ENCODE measurements at places on chromosomes 5 and 9.

GRCh38 chr5:113282472-113282871 lies 152.3 kb downstream of the TSSK1B start:
- no peak for DNase-seq

DNA sequence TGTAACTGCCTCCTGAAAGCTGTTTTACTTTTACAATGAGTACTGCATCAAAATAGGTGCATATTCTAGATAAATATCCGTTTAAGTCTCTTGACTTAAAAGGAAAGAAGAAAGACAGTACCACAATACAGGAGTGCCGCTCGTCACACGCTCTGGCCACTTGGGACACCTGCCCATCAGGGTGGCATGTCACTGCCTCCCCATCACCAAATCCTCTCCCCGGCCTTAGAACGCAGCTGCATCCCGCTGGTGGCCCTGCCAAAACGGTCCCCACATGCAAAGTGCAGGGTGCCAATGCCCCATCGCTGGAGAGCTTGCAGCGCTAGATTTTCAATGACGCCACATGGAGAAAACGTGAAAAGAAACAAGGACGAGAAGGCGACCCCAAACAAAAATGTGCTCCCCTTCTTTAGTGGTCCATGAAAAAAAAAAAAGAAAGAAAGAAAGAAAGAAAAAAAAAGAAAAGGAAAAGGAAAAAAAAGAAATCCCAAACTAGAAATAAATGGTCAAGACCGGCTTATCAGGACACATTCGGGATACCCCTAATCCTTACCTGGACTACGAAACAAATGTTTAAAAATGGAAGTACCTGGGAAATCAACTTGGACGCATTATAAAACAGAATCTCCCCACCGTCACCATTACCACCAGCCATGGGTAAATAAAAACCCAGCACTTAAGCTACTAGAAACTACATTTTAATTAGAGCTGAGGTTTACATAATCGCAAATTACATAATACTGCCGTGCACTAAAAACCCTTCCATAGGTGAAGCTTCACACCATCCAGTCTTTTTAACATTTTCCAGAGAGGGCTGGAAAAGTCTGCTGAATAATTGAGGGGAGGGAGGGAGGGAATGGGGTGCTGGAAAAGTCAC lies 1.0 kb downstream of the ANKH start:
- no peak for DNase-seq

GRCh38 chr9:76877961-76878360 lies 28.0 kb downstream of the PRUNE2 start:
- peak; percentile 39 for DNase-seq

GRCh38 chr5:59956130-59956783 lies 62.7 kb upstream of the PDE4D start:
- DNase-seq, result no peak

GRCh38 chr5:124663101-124663506 lies 83.3 kb downstream of the ZNF608 start:
- DNase-seq, result no peak

- peak; percentile 93 for DNase-seq
Observed at GRCh38 chr5:153463806-153464205, 26.7 kb upstream of the GRIA1 start.

DNA sequence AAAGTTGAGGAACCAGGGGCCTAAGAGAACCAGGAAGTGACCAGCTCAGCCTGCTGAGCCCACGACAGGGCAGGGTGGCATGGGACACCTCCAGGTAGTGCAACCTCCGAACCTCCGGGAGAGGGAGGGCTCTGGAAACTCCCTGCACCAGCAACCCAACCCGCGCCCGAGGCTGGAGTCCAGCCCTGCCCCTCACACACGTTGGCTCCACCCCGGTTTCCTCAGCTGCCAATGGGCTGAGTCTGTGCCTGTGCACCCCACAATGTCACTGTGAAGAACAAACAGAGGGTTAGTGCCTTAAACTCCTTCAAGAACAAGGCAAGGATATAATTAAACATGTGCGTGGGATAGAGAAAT lies 17.0 kb upstream of the UNC5A start:
- no peak for DNase-seq

GRCh38 chr9:27542508-27542907 lies 12.9 kb upstream of the MOB3B start:
- DNase-seq, result no peak

GRCh38 chr9:96222132-96222531 lies 79.8 kb downstream of the HSD17B3 start:
- peak; percentile 19 for DNase-seq

- no peak for DNase-seq
Observed at GRCh38 chr5:87340716-87341115, 72.0 kb downstream of the CCNH start.

GRCh38 chr9:110188991-110189390 lies 19.0 kb downstream of the C9orf152 start:
- no peak for DNase-seq

- no peak for DNase-seq
Observed at GRCh38 chr9:34592895-34593601, 3.5 kb upstream of the CNTFR start.

Data from fibroblast of mammary gland (primary cell).